ENCODE measurements at places on chromosomes 3 and 15.

- no peak for DNase-seq
These were observed 841 bp downstream of the POGLUT1 start for GRCh38 chr3:119469418-119470189.

DNA sequence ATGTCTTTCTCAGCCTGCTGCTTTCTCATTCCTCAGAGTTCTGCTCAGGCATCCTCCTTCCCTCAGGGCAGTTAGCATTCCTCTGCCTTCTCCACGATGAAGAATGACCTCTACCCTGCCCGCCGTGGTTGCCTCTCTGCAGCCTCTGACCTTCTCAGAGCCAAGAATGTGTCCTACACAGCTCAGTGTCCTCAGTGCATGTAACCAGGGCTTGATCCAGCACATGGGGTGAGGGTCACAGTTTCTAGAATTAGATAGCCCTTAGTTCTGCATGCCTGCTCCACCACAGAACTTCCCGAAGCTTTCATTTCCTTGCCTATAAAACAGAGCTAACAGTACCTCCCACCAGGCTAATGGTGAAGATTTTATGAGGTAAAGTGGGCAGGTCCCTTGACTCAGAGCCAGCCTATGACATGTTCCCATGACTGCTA, 182.1 kb downstream of the CLSTN2 start:
- no peak for DNase-seq

GRCh38 chr15:64926661-64927060, 15.0 kb downstream of the ANKDD1A start:
- no peak for DNase-seq

DNA sequence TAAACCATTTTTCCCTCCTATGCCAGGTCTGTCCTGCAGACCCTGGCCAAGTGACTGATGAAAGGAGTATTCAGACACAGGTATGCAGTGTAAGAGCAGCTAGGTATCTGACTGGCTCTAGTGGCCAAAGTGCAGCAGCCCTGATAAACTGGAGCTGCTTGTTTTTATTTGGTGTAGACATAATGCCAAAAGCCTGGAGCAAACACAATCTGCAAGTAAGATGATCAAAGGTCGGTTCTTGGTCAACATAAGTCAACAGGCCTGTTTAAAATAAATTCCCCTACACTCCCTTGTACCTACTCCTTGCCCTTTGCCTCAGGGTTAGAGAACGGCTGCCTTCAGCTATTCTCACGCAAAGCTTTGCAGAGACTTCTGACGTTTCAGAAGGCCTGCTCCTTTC, 1003.1 kb downstream of the ZPLD1 start:
- no peak for DNase-seq

- no peak for DNase-seq
These were observed 210.2 kb downstream of the NR1D2 start for GRCh38 chr3:24155276-24155675.

DNA sequence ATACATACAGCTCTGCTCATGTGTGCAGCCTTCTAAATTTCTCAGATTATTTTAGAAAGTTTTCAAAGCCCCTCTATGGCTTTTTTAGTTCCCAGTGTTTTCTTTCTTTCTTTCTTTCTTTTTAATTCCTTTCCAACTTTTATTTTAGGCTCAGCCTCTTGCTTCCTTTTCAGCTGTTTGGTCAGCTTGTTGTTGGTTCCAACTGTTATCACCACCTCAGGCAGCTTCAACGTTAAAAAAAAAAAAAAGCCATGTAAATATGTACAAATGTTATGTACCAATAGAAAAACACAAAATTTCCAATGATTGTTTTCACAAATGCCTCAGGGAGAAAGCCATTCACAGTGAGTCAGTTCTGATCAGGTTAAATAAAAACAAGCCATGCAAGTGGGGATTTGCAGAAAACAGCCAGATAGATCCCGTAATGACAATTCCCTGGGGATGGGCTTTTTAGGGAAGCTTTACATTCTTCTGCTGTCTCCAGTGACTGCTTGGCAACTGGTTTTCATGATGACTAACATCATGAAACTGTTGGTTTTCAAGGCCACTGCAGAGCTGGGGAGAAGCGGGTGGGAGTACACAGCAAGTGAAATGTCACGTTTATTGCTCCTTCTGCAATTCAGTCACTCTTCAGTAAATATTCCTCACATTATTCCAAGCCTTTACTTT, 908.4 kb downstream of the EPHA3 start:
- peak; percentile 25 for DNase-seq

GRCh38 chr3:188090620-188091309, 63.2 kb upstream of the LPP start:
- no peak for DNase-seq

GRCh38 chr3:177343122-177343625, 145.9 kb upstream of the TBL1XR1 start:
- DNase-seq: no peak

GRCh38 chr15:101523560-101523940, 34.0 kb upstream of the PCSK6 start:
- no peak for DNase-seq

GRCh38 chr15:42064271-42064670, 30.1 kb downstream of the PLA2G4D start:
- DNase-seq: peak; percentile 10

DNA sequence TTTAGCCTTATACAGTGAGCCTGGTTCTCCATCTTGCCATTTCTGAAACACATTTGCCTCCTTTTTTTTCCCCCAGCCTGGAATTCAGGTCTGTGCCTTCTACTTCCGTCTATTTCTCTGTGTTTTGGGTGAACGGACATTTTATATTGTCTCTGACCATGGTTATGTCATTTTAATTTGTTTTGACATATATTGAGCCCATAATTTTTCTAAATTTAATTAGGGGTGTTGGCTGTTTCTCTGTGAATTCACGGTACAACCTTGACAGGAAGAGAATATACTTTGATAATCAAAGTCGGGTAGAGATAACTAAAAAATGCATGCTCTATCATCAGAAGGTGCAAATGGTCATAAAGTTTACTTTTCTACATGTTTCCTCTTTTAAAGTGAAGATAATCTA, 361.4 kb downstream of the VGLL3 start:
- no peak for DNase-seq

DNA sequence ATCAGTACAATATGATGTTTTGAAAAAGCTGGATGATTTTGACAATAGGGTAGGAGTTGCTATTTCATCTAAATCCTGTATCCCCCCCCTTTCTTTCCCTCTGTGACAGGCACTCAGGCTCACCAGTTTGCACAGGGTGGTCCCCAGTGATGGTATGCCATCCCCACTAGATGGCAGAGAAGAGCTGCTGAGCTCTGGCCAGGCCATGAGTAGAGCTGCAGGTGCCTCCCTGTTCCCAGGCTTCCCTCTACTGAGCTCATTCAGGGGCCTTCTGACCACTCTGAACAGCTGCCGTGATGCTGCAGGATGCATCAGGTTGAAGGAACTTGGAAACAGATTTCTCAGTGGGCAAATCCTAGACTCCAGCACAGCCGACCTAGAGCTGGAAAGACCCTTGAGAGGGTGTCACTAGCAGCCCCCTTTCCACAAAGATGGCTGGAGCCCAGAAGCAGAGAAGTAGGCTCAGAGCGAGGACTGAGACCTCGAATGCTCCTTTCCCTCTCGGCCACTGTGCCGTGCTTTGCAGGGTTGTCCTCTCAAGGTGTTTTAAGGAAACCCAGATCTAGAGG, 45.1 kb downstream of the EFCAB12 start:
- DNase-seq: peak; percentile 59
